ENCODE measurements at places on chromosomes 7 and 10. TPM values are rescaled to one million over a fixed set of nuclear protein-coding genes. Genes with fewer than 3 reads are reported as not detected.

GRCh38 chr7:34487391-34488115, 170.5 kb upstream of the NPSR1 start:
- DNase-seq = no peak

- DNase-seq = no peak
Measured at GRCh38 chr10:95597788-95598187, 36.6 kb upstream of the SORBS1 start.

DNA sequence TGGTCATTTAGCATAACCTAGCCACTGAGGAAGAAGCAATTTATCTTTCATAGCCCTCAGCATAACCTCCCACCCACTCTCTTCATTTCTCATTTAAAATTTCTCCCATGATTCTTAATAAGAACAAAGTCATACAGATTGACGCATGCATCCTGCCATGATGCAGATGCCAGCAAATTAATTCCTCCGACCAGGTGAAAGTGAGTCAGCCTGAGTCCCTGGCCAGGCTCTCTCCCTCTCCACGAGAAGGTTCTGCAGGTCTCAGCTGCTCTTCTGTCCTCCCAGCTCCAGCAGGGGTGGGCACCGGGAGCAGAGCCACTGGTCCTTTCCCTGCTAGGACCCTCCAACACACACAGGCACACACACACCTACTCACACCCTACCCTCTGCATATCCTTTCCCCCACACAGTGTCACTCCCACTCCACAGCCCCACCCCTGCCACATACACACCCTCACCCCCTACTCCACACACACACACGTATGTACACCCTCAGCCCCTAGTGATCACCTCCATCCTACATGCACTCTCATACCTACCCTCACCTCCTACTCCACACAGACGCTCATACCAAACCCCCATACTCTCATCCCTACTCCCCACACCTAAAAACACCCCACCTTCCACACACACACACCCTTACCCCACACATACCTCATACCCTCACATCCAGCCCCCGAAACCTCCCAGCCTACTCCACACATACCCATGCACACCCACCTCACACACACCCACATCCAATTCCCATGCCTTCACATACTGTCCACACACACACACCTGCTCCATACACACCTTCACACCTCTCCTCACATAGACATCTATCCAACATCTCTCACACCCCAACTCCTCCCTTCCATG, 78.0 kb downstream of the FAM13C start:
- DNase-seq = no peak

- no peak for DNase-seq
Measured at GRCh38 chr10:88116971-88117626, 253.7 kb downstream of the PTEN start.

DNA sequence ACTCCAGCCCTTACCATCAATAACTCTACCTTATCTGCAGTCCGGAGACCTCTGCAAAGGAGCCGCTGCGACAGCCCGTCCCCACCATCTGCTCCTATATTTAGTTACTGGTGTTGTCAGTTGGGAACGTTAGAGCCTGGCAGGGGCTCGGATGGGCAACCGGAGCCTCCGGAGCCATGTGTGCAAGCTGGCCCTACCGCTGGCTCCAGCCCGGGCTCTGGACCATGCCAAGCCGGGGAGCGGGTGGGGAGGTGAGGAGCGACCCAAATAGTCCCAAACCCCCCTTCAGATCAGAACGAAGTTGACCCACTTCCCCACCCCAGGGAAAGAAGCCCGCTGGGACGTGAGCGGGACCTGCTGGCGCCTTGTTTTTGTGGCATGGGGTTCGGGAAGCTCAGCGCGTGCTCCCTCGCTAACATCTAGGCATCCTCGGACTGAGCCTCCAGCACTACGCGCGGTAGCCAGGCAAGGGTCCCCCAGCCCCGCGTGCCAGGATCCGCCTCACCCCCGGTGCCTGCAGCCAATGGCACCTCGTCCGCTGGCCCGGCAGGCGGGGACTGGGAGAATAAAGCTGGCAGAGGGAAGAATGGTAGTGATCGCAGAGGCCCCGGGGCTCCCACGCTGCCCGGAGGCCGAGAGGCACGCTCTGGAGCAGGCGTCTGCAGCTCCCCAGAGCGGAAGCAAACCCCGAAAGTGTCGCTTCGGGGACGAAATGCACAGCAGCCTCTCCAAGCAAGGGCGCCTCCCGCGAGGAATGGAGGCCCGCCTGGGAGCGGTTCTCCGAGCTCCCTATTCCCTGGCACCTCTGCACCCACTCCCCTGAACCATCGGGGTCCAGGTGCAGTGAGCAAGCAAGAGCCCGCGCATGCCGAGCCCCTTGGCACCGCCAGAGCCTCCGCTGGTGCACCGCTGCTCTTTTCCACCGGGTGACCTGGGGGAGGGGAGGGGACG, 679 bp downstream of the LRRC20 start:
- DNase-seq = peak; percentile 45

- peak; percentile 66 for DNase-seq
Measured at GRCh38 chr10:63206997-63207811, 74.1 kb downstream of the NRBF2 start.

The CYP3A5 gene
- 1.0 TPM for polyA plus RNA-seq
